ENCODE measurements at places on chromosomes 6 and 20.

- no peak for DNase-seq
Measured at GRCh38 chr6:99026135-99026534, 78.4 kb upstream of the FBXL4 start.

GRCh38 chr6:147507162-147508041, 1.1 kb upstream of the SAMD5 start:
- DNase-seq = no peak

- DNase-seq = no peak
Measured at GRCh38 chr20:14992153-14992552, 654.7 kb upstream of the FLRT3 start.

DNA sequence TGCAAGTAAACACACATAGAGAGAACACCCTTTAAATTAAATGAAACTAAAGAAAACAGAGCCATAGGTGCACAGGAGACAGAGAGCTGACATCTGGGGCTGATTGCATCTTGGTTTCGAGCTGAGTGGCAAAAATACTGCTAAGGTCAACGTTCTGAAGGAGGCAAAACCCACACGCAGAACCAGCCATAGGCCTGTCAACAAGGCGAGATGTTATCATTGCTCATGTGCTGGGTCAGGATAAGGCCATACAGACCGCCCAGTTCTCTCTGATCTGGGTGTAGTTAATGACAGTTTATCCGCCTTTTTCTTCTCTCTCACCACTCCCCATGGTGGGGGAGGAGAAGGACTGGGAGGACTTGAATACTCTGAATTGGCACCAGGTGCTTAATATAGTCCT, 4.5 kb upstream of the FAM110A start:
- no peak for DNase-seq

GRCh38 chr6:166715065-166715464, 88.0 kb upstream of the RPS6KA2 start:
- no peak for DNase-seq

- DNase-seq = no peak
Measured at GRCh38 chr20:13856354-13856753, 71.5 kb downstream of the NDUFAF5 start.

- DNase-seq = no peak
Measured at GRCh38 chr6:134431421-134431859, 113.5 kb upstream of the SGK1 start.

DNA sequence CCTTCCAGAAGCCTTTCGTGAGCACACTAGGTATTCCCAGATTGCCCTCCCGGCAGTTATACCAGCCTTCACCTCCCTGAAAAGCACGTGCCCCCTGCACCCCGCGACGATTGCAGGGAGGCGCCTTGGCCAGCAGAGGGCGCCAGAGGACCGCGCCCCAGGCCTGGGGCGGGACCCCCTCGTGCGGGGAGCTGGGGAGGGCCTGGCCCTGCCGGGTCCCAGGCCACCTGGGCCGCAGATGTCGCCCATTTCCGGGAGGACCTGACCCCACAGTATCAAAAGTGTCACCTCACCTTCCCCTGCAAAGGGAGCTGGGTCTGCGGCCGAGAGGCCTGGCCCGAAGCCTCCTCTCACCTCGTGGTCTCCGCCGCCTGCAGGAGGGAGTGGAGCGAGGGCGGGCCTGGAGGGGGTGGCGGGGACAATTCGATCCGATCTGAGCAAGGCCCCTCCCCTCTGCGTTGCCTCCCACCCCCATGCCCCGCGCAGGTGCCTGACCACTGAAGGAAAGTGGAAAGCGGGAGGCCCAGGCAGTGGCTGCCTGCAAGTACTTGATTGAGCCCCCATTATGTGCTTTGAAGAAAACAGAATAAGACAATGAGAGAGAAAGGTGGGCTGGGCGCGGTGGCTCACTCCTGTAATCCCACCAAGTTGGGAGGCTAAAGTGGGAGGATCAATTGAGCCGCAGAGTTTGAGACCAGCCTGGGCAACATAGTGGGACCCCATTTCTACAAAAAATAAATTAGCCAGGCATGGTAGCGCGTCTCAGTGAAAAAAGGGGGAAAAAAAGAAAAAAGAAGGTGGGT, 3.5 kb upstream of the SNAI1 start:
- peak; percentile 80 for DNase-seq

- no peak for DNase-seq
Measured at GRCh38 chr20:39736434-39737327, 774.5 kb downstream of the DHX35 start.

GRCh38 chr6:80742481-80742880, 636.0 kb downstream of the BCKDHB start:
- no peak for DNase-seq

GRCh38 chr6:155389130-155389529, 66.5 kb downstream of the NOX3 start:
- DNase-seq = no peak

DNA sequence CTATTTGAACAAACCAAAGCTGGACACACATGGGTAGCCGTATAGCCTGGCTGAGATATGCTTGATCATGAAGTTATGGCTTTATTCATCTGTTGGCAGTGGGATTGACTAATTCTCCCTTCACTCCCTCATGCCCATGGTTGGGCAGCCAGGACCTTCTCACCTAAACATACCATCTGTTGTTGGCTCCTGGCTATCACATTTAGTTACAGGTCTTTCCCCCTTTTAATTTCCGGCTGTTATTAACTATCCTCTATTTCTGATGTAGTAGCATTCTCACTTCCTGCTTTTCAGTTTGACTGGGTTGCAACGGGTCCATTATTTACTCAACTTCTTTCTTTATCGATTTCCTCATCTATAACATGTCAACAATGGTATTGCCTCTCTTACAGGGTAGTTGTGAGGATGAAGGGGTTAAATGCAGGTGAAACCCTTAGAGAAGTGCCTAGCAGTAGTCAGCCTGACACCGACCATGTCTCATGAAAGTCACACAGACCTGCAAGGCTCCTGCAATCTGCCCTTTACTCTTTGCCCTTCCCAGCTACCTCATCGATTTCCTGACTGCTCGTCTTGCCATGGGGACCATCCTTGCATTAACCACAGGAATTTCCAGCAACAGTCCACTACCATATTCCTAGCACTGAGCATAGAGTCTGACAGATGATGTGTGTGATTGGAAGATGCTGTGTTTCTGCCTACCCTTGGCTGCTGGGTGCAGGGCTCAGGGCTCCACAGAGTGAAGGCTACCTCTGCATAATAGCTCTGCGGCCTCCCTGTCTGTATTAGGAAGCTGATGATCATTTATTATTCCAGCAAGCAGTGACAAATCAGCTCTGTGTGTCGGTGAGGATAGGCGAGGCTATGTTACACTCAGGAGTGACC, 42.2 kb downstream of the PPP1R14C start:
- DNase-seq = no peak
